ENCODE measurements at places on chromosomes 13 and 19.

- no peak for DNase-seq
These were observed 320.1 kb downstream of the ZNF536 start for GRCh38 chr19:30692181-30692811.

DNA sequence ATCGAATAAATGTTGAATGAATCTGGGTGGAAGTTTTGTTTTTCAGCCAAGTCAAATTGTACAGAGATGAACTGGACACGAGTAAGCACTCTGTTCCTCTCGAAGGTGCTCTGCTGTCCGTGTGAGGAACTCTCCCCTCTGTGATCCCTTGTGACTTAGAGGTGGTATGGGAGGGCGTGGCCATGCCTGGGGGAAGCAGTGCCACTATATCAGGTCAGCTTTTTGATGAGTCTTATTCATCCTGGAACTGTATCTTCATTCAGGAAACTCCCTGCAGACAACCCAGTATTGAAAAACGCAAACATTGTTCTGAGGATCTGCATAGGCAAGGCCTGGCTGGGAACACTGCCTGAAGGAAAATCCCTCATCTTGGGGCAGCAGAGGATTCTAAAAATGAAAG lies 45.7 kb upstream of the FLT1 start:
- no peak for DNase-seq

DNA sequence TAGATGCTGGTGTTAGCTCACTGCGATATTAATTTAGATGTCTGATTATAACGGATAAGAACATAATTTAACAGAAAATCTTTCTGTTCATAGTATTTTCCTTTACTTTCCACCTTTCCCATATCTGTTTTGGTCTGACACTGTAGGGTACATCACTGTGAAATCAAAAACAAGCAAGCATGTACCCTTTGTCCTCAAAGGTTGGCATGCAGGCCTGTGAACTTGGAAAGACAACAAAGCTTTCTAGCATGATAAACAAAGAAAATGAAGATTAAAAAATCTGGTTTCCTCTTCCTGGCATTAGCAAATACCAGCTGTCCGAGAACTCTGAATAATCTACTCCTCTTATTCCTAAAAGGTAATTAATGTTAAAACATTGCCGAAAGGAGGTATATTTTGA lies 31.6 kb downstream of the THSD1 start:
- DNase-seq, result no peak

DNA sequence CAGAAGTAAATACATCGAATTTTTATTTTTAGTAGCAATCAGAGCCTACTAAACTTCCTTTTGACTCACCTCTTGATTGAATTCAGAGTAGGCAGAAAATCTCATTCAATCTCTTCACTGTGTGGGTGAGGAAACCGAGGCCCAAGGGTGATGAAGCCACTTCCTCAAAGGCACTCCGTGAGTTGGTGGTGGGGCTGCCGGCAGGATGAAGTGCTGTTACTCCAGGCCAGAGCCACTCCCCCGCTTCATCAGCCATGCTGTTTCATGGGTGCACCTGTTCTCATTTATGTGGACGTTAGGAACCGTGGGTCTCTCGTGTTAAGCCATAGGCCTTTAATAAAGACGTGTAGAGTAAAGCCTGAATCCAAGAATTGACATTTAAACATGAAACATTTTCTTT lies 13.2 kb downstream of the ING1 start:
- no peak for DNase-seq

DNA sequence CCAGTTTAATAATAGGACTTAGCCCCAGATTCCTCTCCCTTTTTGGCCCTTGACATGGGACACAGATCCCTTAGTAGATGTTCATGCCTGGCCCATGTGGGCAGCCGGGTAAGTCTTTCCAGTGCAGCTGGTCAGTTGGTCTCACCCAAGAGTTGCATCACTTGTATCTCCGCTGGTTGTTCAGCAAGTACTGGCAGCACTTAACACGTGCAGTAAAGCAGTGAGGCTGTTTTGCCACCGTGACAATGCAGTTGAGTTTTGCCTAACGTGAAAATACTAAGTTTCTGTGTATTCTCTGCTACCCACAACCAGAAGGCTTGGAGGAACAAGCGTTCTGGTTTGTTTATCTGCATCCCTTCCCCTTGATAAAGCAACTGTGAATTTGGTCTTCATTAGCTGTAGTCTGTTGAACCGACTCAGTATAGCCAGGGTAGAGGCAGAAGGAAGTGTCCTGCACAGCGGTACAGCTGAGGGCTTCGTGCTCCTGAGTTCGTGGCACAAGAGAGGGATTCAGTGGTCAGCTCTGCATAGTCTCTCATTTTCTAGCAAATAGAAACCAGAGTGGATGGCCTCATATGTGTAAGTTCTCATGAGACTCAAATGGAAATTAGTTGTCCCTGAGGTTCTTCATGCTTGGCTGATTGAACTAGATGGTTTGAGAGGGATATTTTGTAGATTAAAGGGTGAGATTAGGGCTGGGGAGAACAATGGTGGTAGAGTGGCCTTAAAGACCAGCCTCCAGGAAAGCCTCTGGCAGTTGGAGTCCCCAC lies 50.3 kb downstream of the ARHGEF7 start:
- DNase-seq, result no peak

GRCh38 chr13:79880818-79881217 lies 399.9 kb downstream of the NDFIP2 start:
- no peak for DNase-seq

GRCh38 chr13:46675016-46675415 lies 121.9 kb downstream of the ESD start:
- no peak for DNase-seq

DNA sequence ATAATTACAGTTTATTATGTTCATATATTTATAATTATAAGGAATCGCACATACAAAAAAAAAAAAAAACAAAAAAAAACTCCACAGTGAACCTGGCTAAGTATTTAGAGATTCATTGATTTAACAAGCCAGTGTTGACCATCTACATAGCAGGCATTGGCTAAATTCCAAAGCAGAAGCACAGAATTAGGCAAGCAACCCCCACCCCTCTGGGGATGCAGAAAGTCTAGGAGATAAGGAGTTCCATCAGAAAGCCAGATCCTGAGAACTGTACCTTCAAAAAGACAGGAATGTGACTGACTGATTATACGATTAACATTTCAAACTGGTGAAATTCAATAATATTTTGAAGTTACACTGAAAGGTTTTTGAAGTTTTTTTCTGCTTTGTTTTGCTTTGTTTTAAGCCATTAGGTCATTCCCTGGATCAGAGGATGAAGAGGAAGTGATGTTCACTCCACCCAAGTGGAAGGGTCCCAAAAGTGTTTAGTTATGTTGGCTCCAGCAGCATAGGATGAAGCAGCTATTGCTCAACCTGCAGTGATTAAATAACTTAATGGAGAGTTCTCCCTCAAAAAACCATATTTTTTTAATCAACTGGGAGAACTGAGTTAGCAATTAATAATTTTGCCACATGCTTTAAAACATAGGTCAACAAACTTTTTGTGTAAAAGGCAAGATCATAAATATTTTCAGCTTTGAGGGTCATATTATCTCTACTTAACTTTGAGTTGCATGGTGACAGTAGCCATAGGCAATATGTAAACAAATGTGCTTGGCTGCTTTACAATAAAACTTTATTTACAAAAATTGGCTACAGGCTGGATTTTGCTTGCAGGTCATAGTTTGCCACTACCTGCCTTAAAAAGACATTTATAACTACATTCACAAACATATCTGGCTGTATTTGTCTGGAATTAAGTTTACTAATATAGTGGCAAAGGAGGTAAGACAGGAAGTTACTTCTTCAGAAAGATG lies 49.6 kb downstream of the DOCK9 start:
- no peak for DNase-seq

- no peak for DNase-seq
These were observed 1.4 kb downstream of the ING1 start for GRCh38 chr13:110714797-110715394.

DNA sequence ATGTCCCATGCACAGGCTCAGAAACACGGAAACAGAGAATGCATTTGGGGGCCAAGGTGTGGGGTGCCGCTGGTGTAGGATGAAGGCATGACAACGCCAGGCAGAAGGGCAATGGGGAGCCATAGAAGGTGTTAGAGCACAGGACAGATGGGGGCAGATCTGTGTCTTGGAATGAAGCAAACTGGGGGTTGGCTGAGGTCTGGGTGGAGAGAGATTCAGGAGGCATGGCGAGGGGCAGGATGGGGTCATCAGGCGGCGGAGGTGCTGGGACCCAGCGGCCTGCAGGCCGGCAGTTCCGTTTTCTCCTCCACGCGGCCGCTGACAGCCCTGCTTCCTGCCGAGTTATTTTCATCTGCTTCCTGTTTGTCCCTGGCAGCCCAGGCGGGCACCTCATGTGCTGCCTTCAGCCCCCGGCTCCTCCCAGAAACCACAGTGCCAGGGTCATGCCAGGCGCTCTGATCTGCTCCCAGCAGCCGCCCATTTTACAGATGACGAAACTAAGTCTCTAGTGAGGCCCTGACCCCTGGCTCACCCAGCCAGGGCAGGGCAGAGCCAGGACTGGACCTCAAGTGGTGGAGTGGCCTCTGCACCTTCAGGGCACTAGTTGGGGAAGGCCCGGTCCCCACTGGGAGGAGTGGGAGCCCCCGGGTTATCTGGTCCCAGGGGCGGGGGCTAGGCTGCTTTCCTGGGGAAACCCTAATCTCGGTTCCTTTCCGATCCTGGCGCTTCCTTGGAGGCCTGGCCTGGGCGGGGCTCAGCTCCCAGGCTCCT lies 2.2 kb downstream of the ARHGAP45 start:
- DNase-seq, result no peak

DNA sequence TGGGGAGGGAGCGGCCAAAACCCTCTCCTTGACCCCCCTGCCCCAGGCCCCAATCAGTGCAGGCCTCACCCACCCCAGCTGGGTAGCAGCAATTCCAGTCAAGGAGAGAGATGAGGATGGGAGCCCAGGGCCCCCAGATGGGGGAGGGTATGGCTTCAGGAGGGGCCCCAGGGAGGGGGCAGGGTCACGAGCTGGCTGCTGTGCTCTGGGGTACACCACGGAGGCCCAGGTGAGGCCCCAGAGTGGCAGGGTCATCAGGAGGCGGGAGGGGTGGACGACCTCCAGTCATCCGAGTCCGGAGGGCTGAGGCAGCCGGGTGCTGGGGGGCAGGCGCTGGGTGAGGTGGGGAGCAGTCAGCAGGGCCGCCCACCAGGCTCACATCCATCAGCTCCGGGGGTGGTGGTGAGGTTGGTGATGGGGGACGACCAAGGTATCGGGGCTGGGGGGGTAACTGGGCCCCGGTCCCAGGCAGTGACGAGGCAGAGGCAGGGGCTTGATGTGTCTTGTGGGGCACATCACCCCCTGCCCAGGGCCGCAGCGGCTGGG lies 8.4 kb downstream of the DYRK1B start:
- no peak for DNase-seq

- DNase-seq, result peak; percentile 76
These were observed 36.4 kb downstream of the EPS15L1 start for GRCh38 chr19:16435238-16435917.

DNA sequence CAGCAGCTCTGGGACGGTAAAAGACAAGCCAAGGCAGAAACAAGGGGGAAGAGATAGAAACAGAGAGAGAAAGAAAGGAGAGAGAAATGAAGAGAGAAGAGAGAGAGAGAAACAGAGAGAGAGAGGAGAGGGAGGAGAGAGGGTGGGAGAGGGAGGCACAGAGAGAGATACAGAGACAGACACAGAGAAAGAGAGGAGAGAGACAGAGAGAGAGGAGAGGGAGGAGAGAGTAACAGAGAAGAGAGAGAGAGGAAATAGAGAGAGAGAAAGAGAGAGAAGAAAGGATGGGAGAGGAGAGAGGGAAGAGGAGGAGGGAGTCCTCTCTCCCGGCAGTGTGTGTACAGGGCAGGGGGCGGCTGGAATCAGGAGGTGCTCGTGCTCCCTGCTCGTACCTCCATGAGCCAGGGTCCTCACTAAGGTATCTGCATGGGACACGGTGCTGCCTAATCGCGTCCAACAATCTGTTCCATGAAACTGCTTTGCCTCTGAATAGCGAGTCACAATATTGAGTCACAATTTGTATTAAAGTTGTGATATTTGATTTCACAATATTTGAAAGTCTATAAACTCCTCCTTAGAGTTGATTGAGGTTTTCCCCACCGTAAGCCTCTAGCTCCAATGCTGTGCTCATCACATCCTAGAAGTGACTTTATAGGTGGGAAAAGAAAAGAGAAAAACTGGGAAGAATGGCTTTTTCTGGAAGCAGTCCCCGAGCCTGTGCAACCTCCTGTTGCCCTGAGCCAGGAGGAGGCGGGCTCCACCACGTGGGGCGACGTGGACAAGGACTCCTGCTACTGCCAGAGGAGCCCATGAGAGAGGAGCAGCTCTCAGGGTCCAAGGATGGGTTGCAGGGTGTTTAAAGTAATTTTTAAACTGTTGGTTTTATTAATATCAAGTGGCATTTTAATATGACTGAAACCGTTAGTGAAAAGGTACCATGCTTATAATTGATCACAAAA lies 81.7 kb upstream of the ARHGEF7 start:
- no peak for DNase-seq

DNA sequence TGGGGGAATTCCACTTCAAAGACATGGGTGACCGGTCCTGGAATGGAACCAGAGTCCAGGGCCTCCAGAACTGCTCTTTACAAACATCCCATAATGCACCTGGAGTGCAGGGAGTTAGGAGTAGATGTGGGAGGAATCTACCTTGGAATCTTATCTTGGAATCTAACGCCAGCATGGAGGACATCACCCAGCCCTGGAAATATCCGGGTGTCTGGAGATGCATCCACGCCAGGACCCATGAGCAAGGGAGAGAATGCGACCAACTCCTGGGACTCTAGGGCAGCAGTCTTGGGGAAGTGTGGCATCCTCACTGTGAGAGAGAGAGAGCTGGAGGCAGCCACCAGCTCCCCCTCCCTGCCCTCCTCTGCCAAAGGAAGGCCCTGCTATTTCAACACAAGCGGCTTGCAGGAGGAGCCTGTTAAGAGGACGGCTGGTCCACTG lies 211.8 kb downstream of the UQCRFS1 start:
- DNase-seq, result no peak

DNA sequence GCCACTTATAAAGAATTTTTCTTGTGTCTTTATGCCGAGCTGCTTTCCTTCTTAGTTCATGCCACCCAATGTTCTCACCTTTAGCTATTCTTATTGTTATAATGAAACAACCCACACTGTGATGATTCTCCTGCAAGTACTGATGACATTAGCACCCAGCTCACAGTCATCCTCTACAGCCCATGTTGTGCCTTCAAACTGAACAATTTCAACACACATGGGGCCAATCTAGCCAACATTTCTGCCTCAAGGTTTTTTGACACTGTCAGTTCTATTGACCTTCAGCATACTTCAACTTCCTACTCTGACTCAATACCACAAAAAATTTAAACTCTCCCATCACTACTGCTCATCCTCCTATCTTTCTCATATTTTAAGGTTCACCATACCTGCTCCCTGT lies 752.4 kb downstream of the FGF9 start:
- DNase-seq, result no peak

GRCh38 chr13:32535748-32536147 lies 2.8 kb downstream of the N4BP2L2 start:
- DNase-seq, result no peak

All from retinal pigment epithelial cell (primary cell).